ENCODE measurements at places on chromosomes 7 and 10.

GRCh38 chr10:24344695-24345463, 135.9 kb downstream of the KIAA1217 start:
- DNase-seq, result no peak

DNA sequence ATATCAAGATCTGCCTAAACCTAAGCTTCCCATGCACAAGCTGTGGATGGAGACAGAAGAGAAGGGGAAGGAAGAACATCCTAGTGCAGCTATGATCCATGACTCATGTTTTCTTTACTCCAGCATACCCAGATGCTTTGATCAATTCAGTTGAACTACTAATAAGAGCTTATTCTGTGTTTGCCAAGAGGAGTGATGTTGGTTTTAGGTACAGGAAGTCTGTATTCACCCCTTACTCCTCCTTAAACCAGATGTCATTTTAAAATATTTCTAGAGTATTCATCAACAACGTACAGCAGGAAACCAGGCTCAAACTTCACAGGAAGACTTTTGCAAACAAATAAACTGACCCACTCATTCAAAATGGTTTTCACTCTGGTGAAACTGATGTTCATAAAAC, 29.2 kb downstream of the PANK1 start:
- DNase-seq, result no peak

GRCh38 chr7:46440186-46440585, 519.1 kb upstream of the IGFBP3 start:
- DNase-seq, result no peak

DNA sequence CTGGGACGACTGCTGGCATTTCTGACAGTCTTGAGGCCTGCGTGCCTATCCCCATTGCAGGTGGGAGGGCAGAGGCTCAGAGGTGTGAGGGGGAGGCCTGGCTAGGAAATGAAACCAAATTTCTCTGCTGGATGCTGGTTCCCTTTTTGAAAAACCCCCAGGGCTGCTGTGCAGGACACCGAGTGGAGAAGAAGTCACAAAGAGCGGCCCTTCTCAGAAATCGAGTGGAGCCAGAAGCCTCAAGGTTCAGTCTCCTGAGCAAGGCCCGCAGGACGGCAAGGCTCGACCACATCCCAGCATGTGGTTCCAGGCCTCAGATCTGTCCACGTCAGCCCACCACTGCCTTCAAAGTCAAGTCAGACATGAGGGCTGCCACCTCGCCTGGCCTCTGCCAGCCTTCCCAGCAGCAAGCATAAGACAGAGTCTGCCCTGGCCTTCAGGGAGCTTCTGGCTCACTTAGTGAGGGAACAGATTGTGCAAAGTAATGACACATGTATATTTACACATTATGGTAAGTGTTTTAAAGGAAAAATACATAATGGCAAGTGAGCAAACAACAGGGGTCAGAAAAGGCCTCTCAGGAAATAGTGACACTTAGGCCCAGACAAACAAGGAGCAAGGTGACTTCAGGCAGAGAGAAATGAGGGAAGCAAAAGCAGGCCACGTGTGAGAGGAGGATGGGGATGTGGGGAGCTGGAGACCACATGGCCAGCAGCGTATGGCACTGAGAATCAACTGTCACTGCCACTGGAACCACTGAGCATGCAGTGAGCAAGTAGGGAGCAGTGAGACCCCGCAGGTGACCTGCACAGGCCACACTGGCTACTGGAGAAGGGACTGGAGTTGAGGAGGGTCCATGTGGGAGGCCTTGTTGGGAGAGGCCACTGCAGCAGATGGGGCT, 86.7 kb downstream of the ARHGAP22 start:
- no peak for DNase-seq

DNA sequence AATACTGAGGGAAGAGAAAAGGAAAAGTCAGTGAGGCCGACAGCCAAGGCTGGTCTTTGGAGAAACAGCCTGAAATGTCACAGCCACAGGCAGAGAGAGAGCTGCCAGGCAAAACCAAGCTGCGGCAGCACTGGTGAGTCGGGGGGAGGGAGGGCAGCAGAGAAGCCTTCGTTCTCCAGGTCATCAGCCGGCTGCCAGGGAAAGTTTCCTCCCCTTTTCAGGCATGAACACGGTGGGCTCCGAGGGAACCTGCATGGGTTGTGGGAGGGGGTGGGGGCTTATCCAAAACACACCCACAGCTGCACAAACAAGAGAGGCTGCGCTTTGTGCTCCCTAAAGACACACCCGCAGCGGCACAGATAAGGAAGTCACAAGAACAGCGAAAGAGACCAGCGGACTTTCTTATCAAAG, 62.3 kb upstream of the NKX6-2 start:
- no peak for DNase-seq

GRCh38 chr7:120919466-120919865, 31.1 kb upstream of the ING3 start:
- no peak for DNase-seq

DNA sequence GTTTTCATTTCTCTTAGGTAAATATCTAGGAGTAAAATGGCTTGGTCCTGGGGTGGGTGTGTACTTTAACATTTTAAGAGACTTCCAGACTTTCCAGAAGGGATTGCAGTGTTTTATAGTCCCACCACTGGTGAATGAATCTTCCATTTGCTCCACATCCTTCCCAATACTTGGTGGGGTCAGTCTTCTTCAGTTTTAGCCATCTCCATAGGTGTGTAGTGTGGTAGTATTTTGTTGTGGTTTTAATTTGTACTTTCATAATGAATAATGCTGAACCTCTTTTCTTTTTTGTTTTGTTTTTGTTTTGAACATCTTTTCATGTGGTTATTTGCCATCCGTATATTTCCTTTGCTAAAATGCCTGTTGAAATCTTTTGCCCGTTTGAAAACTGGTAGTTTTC, 86.4 kb downstream of the ANKRD61 start:
- DNase-seq, result no peak

DNA sequence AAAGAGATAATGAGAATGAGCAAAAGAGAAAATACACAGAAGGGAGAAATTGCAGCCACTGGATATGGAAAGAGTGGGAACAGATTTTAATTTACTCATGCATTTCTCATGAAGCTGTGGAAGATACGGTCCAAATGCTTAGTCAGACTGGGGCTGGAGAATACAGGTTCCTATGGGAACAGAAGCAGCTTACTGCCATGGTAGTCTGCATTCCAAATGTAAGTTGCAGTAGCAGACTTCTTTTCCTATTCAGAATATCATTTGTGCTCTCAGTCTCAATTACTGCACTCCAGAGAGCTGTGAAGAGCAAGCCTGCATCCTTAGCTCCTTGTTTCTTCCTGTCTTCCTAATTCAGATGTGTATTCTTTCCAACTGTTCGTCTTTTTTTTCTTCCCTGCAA, 190.8 kb upstream of the TMEM196 start:
- DNase-seq, result no peak

GRCh38 chr10:58631715-58632114, 119.0 kb downstream of the BICC1 start:
- DNase-seq, result no peak

GRCh38 chr10:74910976-74911350, 84.6 kb downstream of the KAT6B start:
- DNase-seq, result no peak

- no peak for DNase-seq
Measured at GRCh38 chr7:100655908-100656674, at the start of gene ACTL6B. TSS of gene ACTL6B (minus strand) at chr7:100656448. CDS start at chr7:100656354, 94 bp downstream.

DNA sequence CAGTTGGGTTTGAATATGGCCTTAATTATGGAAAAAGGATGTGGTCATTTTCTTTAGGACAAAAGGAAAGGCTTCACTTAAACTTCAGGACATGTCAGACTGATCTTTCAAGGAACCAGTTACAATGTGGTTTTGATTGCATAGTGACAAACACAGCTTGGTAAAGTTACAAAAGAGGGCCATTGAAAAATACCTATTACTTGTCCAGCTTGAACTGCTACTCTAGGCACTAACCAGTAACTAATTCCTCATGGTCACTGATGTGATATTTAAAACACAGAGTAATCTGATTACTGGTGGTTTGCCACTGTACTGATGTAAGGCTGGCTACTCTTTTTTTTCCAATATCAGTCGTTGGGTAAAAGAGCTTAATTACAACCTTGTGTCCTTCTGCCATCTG, 22.6 kb downstream of the TES start:
- no peak for DNase-seq

DNA sequence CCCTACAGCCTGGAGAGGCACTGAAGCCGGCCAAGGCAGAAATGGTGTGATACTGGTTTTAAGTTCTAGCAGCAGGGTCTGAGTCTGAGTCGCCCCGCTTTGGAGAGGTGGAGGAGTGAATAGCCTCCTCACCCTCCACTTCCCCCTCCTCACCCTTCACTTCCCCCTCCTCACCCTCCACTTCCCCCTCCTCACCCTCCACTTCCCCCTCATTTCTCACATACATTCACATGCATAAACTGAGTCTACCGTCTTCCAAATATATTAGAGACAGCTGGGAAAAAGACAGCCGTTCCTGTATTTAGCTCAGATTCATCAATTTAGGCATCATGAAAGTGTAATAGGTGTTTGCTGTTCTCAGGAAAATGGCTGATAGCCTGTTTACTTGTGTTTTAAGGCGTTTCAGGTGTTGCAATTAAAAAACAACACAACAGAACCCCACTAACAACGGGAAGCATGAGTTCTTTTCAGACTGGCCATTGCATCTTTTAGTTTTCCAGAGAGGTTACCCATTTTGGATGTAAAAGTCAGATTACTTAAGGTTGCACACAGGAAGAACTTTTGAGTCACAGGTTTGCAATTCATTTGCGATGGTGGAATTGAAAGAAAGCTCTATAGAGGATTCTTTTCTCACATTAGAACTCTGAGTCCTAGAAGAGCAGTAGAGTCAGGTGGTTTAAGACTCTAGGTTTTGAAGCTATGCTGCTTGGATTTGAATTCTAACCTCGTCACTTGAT, 861 bp downstream of the NRBF2 start:
- no peak for DNase-seq

GRCh38 chr7:156919132-156919713, 26.2 kb upstream of the LMBR1 start:
- DNase-seq, result no peak

GRCh38 chr7:103996017-103996551, 6.6 kb upstream of the RELN start:
- no peak for DNase-seq

DNA sequence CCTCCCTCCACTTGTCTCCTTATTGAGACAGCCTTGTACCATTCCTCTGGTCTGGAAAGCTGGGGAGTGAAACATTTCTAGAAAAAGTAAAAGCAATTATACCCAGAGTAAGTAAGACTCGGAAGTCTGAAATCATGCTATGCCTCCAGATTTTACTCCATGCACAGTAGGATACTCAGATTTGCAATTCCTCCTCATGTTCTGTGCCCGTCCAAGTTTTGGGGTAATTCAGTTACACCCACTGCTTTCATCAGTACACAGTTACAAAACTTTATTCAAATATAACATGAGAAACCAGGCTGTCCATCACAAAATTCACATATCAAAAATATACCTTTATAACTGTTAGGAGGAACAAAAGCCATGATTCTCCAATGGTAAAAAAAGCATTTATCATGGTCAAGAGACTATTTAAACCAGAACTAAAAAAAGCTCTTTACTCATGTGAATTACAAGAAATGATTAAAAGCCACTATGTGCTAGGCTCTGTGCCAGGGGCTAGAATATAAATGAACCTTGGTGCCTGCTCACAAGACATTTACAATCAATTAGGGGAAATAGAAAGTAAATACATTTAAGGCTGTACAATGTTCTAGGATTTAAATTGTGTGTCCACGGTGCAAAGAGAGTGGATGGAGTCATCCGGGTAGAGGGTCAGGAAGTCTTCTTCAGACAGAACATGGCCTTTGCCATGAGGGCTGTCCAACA, 320.2 kb downstream of the ELMO1 start:
- DNase-seq, result no peak

GRCh38 chr10:17059197-17059688, 70.4 kb downstream of the CUBN start:
- DNase-seq, result peak; percentile 86

DNA sequence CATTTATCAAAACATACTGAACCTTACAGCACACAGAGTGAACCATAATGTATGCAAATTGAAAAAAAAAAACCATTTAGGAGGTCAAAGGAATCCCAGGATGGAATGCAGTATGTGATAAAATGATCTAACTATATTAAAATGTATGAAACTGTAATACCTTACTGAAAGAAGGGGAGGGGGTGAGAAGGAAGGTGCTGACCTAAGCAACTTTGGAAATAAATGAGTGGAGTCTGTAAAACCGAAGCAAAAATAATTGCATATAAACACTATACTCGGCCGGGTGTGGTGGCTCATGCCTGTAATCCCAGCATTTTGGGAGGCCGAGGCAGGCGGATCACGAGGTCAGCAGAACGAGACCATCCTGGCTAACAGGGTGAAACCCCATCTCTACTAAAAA, 69.4 kb downstream of the XPNPEP1 start:
- DNase-seq, result no peak

- no peak for DNase-seq
Measured at GRCh38 chr7:29230871-29231345, 36.3 kb downstream of the CHN2 start.

DNA sequence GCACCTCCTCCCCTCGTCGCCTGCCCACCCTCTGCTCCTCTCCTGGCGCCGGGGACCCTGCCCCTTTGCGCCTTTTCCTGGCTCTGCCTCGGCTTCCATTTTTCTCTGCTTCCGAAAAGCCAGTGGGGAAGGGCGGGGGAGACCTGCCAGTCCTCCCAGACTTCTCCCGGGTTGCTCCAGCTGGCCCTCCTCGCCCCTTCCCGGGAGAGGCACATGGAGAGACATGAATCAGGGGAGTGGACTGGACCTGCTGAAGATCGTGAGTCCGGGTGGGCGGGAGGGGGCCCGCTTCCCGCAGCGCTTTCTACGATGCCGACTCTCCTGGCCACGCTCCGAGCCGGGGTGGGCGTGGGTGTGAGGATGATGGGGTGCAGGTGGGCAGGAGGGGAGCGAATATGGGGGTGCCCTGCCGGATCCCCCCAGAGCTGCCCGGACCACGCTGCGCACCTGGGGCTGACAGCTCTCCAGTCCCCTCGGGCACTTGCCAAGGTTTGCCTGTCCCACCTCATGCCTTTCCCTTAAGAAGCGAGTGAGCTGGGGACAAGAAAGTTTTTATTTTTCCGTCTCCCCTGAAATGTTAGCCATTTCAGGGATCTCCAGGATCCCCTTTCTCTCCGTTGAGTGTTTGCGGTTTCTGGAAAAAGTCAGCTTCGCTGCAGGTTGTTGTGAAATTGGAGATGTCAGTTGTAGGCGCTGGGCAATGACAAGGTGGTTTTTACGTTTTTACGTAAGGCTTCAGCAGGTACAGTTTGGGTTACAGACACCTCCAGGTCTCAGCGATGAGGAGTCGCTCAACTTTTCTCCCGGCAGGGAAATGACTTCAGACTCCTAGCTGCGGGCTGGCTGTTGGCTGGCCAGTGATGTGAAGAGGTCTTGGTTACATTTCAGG, 977 bp downstream of the CACNB2 start:
- no peak for DNase-seq
